ENCODE measurements at places on chromosomes 5 and 9.

GRCh38 chr9:27440888-27441740 lies 83.0 kb upstream of the IFNK start:
- no peak for DNase-seq

DNA sequence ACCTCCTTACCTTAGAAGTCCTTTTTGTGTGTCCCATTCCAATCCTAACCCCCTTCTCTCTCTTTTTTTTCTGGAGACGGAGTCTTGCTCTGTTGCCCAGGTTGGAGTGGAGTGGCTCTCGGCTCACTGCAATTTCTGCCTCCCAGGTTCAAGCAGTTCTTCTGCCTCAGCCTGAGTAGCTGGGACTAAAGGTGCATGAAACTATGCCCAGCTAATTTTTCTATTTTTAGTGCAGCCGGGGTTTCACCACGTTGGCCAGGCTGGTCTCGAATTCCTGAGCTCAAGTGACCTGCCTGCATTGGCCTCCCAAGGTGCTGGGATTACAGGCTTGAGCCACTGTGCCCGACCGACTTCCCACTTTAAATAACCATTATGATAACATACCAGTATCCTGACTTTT lies 17.5 kb downstream of the TMEM38B start:
- no peak for DNase-seq

DNA sequence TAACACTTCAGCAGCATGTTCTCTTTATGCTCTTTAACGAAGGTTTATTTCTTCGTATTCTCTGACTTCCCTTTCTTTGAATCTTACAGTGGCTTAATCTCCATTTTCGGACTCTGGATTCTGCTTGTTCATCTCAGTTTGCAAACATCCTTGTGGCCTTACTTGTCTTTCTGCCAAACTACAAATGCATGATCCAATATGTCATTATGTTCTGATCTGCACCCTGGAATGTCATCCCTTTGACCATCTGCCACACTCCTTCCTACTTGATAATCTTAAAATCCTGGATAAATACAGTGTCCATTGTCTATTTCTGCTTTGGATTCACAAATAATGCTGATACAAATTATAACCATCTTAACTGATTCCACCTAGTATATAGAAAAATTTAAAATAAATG lies 499.2 kb downstream of the CDH18 start:
- no peak for DNase-seq

DNA sequence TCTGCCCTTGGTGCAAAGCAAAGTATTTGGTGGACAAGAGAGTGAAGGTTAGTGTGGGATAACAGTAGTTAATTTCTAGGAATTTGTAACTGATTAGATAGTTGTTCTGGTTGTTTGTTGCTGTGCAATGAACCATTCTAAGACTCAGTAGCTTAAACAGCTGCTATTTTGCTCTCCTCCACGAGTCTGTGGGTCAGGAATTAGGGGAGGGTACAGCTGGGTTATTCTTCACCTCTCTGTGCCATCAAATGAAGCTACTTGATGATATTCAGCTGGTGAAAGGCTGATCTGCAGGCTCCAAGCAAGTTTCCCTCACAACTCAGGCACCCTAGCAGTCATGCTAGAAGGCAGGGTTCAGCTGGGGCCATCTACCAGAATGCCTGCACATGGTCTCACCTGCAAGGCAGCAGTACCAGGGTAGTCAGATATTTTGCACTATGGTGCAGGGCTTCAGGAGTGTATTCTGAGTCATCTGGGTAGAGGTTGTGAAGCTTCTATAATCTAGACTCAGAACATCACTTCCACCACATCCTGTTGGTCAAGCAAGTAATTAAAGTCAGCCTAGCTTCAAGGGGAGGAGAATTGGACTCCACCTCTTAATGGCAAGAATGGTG lies 159.5 kb upstream of the SLC28A3 start:
- no peak for DNase-seq

GRCh38 chr5:8953016-8953415 lies 592.9 kb downstream of the SEMA5A start:
- DNase-seq = no peak

DNA sequence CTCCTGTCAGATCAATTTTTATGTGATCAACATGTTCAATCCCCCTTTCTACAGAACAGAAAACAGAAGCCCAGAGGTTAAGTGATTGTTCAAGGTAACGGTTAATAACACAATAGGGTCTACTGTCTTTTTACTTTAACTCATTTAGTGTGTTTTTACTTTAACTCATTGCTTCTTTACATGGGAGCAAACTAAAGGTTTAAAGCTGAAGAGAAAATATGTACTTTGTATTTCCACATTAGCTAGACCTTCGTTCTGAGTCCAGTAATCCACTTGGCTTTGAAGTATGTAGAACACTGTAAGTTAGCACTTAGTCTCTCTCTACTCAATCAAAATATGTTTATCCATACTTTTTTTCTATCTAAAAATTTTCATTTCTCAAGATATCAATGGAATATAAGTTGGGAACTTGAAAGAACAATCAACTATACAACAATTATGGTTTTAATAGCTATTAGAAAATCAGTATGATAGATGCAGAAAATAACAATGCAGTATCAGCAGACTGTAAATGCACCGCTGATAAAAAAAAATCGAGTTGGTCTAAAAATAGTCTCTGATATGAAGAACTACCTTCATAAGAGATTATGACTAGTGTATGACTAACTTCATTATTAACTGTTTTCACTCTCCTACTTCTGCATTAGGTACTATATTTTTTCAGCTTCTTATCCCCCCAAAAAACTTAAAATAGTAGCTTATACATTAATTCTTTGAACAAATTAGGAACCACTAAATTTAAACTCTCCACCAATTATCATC lies 20.6 kb downstream of the PGGT1B start:
- DNase-seq = no peak

DNA sequence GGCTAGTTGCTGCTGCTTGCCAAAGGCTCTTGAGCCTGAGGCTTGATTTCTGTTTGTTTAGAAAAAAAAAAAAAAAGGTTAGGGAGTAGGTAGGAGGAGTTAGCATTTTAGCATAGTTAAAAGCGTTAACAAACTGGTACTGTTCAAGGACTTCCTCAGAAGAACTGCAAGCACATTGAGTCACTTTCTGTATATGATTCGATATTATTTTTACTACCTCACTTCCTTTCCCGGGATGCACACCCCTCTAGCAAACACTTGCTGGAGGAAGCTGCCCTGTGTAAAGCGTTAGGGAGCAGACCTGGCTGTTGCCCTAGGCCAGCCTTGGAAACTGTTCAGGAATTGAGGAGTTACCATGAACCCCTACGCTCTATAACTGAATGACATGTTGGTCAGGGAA lies 15.7 kb upstream of the CEP120 start:
- DNase-seq = no peak

- no peak for DNase-seq
Observed at GRCh38 chr9:68690088-68690487, 15.0 kb upstream of the PIP5K1B start.

DNA sequence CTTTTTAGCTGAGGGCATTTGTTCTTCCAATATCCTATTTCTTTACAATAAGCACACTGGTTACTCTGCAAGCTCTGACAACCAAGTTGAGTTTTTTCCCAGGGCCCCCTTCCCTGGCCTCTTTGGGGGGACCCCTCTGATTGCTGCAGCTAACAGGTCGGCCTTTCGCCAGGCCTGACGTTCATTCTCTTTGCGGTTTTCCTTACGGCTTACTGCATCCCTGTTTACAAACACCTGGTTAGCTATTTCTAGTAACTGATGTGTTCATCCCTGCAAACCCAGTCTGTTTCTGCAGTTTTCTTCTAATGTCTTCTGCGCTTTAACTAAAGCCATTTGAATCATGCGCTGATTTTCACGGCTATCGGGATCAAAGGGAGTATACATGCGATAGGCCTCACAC lies 37.5 kb upstream of the PPP1R26 start:
- DNase-seq = no peak

DNA sequence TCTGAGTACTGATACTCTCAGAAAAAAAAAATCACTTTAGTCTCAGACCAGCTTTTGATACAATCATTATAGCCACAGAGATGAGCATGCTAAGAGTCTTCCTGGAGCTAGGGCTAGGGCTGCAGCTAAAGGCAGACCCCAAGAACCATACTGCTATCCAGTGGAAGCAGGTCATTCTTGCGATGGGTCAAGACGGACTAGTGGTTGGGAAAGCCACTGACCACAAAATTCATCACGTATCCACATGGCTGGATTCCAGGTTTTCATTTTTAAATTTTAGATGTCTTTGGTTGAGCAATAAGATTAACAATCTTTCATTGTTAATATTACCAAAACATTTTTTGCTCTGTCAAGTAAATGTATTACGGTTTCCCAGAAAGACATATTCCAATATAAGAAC lies 598.1 kb downstream of the DNAH5 start:
- no peak for DNase-seq

- DNase-seq = no peak
Observed at GRCh38 chr5:179275941-179276837, 69.1 kb downstream of the ADAMTS2 start.

- no peak for DNase-seq
Observed at GRCh38 chr9:109886617-109887016, 106.6 kb downstream of the PALM2AKAP2 start.

Data from activated naive CD4-positive, alpha-beta T cell treated with anti-CD3 and anti-CD28 coated beads, Interleukin-2, amount 50 U/mL, for 16 hours (primary cell).